ENCODE measurements at places on chromosomes 1 and 21.

DNA sequence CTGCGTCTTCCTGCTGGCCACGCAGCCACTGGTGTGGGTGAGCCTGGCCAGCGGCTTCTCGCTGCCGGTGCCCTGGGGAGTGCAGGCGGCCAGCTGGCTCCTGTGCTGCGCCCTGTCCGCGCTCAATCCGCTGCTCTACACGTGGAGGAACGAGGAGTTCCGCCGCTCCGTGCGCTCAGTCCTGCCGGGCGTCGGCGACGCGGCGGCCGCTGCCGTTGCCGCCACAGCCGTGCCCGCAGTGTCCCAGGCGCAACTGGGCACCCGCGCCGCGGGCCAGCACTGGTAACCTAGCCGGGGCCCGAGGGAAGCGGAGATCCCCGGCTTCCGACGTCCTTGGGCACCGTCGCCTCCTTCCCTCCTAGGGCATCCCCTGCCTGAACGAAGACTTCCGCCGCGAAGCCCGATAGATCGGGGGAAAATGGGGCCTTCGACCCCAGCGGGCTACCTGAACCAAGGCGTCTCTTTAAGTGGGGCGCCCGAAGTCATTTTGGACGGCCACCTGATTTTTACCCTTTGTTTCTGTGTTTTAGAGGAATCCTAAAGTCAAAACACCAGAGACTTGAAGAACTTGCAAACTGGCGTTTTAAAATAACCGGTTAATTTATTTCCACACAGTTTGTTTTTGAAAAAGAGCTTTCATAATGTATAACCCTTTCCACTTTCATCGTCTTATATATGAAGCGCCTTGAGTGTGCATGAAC lies 2.0 kb downstream of the GPR88 start:
- DNase-seq, result no peak

GRCh38 chr1:33899746-33900145 lies 35.9 kb downstream of the HMGB4 start:
- no peak for DNase-seq

- no peak for DNase-seq
These were observed 139.5 kb downstream of the RGS7 start for GRCh38 chr1:241217516-241217915.

GRCh38 chr1:29934255-29934772 lies 698.0 kb downstream of the PTPRU start:
- DNase-seq, result no peak

- DNase-seq, result no peak
These were observed 89.4 kb upstream of the UBE2U start for GRCh38 chr1:64114012-64114525.

DNA sequence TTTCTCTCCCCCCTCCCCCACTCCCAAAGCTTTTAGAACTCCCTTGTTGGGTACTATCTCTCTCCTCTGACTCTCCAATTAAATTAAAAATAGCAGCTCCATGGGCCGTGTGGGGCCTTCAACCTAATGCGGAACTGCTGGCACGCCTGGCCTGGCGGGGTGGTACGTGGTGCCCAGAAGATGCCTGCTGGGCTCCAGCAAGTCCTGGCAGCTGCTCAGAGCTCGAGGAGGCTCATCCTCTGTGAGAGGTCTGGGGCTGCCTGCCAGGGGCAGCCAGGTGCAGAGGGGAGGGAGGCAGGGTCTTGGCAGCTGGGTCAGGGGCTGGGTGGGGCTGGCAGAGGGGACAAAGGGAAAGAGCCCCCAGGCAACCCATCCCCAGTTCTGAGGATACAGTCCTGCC lies 74.4 kb downstream of the ACTL8 start:
- no peak for DNase-seq

- no peak for DNase-seq
These were observed 46.8 kb downstream of the TRPM2 start for GRCh38 chr21:44399955-44400790.

DNA sequence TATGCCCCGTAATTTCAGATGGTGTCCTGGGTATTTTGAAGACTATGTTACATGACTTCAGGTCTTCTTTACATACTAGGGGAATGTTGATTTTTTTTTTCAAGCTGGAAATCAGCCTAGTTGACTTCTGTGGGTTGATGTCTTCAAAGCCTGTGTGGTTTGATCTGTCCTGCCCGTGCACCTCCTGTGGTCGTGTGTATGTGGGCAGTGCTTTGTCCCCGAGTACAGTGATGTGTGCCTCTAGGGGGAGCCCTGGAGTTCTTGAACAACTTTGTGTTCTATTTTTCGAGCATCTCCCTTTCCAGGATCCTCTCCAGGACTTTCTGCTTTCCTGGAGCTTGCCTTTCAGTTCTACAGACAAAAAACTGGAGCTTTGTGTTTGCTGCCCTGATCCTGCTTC lies 28.9 kb downstream of the OBSCN start:
- peak; percentile 54 for DNase-seq

DNA sequence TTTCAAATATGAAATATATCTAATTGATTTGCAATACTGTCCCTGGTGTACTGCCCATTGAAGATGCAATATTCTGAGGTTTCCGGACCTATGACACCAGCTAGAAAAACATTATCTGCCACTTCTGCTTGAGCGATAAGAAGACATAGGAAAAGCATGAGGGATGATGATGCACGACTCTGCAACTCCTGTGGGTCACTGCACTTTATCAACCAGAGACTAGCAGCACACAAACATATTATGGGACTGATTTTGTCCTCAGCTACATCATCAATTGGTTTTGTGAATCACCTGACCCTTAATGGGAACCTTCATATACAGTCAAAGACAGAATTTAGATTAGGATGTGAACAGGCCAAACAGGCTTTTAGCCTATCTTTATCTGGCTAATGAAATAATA lies 13.8 kb upstream of the KCNA3 start:
- DNase-seq, result no peak

DNA sequence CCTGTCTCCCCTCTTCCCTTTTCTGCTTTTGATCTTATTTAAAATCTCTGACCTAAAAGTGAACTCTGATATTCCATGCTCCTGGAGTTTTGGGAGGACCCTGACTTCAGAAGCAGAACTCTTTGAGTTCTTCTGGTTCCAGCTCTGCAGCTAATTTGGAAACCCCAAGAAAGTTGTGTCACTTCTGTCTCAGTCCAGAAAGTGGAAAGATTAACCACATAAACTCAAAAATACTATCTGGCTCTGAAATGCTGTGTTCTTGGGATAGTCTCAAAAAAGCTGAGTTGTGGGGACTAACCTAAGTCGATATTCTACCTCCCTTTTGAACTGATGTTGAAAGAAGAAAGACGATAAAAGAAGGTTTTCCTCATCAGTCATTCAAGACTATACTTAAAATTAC lies 59.8 kb downstream of the ITPKB start:
- no peak for DNase-seq

GRCh38 chr1:231130544-231130943 lies 31.3 kb upstream of the TRIM67 start:
- DNase-seq, result no peak

GRCh38 chr1:240803151-240803550 lies 191.2 kb upstream of the GREM2 start:
- DNase-seq, result no peak

DNA sequence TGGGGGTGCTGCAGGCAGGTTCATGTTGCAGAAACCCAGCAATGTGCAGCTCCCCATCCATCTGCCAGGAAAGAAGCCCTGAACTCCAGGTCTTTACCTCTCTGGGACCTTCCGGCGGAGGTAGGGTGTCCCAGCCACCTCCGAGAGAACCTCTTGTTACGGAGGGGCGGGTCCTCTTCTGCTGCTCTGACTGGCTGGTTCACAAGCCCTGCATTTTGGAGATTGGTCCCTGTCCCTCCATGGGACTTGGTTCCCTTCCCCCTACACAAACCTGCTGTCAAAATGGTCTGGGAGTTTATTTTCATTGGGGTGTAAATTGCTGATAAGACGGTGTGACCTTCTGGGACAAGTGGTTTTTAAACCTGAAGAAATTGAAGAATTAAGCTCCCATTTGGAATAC lies 8.0 kb upstream of the CELSR2 start:
- DNase-seq, result no peak
